ENCODE measurements at places on chromosomes 6 and 20.

- DNase-seq: no peak
Observed at GRCh38 chr6:80142586-80142985, 36.1 kb downstream of the BCKDHB start.

DNA sequence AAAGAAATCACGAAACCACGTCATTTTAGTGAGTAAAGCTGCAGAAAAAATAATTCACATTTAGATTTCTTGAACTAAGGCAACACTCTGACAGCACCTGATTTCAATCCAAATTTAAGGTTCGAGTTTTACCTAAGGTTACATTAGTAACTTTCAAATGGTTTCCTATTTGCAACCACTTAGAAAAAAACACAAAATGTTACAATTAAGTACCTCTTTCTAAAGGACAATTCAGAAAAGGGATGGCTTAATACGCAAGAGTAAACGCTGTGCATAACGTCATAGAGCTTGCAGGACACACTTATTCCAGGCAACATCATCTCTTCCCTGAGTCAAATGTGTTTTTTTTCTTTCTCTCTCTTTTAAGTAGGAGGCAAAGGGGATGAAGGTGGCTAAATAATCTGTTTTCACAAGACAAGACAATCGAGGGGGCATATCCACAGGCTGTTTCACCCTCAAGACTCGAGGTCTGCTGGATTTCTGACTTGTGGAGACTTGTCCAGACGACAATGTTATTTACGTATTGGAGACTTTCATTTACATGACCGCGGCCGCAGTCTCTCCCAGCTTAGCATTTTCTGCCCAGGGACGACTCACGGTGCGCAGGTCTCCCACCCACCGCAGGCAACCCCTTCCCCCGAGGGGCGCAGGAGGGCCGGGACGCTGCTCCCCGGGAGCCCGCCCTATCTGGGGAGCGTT is 86.0 kb downstream of the SESN1 start:
- DNase-seq: no peak

- DNase-seq: peak; percentile 25
Observed at GRCh38 chr20:20743511-20744169, 31.2 kb upstream of the RALGAPA2 start.

DNA sequence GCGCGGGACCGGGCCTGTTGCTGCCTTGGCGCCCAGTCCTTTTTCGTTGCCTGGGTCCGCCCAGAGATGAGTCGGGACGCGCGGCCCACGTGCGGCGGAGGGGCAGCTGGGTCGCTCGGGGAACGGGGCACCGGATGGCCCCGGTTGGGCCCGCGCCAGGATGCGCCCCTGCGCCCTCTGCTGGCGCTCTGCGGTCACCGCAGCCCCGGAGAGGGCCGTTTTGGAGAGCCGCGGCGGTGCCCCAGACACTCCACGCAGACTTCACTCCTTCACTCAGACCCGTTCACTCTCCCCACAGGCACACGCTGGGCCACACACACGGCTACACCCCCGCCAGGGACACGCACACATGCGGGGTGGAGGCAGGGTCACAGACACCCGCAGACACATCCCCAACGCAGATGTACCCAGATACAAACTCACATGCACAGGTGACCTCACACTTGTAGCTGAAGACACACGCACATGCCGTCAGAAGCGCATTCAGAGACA is 38.8 kb downstream of the SRC start:
- DNase-seq: no peak

- peak; percentile 45 for DNase-seq
Observed at GRCh38 chr20:59948828-59949720, 8.9 kb downstream of the FAM217B start.

DNA sequence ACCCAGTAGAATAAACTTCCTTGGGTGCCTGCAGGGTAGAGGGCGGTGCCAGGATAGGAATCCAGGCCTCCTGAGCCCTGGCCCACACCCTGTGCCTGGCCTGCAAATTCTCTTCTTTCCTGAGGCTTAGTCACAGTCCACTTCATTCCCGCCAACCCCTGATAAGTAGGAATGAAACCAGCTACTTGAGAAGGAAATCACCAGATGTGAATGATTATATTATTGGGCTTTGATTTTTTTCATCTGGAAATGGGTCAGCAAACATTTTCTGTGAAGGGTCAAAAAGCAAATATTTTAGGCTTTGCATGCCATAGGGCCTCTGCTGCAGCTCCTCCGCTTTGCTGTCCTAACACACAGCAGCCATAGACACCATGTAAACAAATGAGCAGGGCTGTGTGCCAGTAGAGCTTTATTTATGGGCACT is 50.2 kb downstream of the STK35 start:
- DNase-seq: no peak

DNA sequence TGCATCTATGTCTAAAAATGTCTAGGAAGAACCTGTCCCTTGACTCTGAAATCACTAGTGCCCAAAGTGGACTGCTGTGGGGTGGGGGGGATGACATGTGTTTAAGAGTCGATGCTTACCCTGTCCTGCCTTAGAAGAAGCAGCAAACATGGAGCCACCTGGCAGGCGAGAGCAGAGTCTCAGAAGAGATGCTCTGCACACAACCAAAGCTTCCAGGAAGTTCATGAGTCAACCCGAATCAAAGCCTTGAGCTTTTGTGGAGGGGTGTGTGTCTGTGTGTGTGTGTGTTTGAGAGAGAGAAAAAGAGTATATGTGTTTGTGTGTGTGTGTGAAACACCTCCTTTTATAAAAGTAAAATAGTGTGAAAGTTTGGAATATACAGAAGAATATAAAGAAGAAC is 269.9 kb downstream of the ALDH8A1 start:
- DNase-seq: no peak

DNA sequence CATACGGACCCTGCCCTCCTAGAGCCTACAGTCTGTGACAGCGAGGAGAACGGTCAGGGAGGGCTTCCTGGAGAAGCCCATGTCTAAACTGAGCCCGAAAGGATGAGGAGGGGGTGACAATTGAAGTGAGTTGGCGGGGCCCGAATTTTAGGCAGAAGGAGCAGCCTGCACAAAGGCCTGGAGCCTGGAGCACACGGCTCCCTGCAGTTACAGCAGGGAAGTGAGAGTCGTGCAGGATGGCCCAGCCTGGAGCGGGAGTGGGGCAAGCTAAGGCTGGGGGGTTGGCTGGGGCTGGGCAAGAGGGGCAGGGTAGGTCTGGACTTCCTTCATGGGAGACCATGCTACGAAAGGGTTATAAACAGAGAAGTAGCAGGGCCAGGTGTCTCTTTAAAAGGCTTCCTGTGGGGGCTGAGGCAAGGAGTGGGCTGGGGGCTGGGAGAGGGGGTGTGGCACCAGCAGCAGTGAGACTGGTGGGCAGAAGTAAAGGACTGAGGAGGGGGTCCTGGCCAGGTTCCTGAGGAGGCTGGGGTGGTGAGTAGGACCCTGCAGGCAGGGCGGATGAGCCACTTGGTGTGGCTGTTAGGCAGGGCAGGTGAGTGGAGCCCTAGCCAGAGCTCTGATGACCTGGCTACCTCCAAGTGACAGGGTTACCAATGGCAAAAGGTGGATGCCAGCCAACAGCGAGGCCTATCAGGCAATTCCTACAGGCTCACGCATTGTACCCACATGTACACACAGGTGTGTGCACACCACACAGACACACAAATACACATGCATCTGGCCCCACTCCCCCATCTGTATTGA is 119.2 kb downstream of the MRPL14 start:
- no peak for DNase-seq

- DNase-seq: no peak
Observed at GRCh38 chr20:44067650-44068081, 119.3 kb downstream of the JPH2 start.

DNA sequence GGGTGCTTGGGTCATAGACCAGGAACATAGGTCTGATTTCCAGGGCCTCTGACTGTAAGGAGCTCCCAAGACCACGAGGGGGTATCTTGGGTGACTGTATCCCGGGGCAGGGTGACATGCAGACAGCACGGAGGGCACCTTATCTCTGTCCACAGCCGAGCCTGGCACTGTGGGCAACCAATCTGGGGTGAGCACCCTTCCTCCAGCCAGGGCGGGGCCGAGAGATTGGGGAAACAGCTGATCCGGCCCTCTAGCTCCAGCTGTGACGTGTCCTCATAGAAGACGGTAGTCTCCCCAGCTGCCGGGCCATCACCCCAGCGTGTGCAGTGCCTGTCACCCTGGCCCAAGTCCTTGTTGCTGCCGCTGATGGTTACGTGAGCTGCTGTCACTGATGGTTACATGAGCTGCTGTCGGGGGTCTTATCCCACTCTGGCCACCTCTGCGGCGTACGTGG is 139.6 kb upstream of the RNF24 start:
- no peak for DNase-seq

GRCh38 chr6:45658958-45659357 is 281.2 kb upstream of the SUPT3H start:
- no peak for DNase-seq

DNA sequence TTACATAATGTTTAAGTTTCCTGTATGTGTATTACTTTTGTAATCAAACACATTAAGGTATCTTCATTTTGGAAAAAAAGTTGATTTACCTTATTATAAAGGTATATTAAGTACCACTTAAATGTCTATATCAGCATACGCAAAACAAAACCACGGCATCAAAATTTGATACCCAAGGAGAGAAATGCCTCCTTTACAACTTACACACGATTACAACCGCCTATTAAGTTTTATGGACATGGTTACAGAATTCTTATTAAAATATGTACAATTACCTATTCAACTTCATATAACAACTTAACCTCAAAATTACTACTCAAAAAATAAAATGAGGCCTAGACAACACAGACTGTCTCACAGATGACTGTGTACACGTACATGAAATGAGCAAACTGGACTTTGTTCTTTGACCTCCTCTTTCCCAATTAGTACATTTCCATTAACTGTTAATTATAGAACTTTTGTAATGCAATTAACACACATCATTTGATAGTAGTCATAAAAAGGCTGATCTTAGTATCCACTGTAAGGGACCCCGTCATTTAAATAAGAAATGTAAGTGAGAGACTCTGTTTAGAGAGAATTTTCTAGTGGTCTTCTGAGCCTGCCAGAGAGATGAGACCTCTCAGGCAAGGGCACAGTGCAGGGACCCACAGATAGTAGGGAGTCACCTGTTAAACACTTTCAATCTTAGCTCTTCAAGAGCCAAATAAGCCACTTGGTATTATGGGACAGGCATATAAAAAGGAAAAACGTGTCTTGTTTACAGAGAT is 2.5 kb downstream of the DIDO1 start:
- DNase-seq: no peak

- no peak for DNase-seq
Observed at GRCh38 chr6:56798163-56798562, 155.5 kb upstream of the DST start.

GRCh38 chr6:74826263-74826662 is 379.6 kb downstream of the COL12A1 start:
- DNase-seq: no peak

DNA sequence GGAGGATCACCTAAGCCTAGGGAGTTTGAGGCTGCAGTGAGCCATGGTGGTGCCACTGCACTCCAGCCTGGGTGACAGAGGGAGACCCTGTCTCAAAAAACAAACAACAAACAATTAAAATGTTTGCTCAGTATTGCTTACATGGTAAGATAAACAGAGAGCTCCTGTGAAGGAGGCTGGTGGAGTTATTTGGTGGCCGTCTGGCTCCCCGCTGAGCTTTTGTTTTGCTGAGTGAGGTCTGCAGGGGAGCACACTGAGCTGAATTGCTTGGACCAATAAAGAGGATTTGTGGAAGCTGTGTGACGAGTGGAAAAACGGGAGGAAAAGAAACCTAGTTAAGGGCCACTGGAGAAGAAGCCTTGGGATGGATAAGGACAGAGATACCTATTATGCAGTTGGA is 41.1 kb upstream of the BMP6 start:
- DNase-seq: no peak

DNA sequence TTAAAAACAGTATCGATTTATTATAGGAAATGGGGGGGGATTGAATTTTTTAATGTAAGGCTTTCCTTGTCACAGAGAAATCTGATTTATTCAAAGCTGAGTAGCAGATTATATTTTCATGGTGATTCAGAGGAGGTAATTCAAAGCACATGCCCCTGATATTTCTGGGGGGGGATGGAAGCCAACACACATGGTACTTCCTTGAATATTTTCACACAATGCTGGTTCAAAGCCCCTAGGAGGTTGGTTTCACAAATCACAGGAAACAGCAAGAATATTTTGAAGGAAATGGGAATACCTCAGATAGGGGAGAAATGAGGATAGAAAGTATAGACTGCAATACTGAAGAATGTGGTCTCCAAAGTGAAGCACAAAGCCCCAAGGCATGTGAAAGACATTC is 98.8 kb downstream of the RTN4IP1 start:
- no peak for DNase-seq

- DNase-seq: no peak
Observed at GRCh38 chr6:73169633-73170032, 55.7 kb downstream of the KHDC1L start.

DNA sequence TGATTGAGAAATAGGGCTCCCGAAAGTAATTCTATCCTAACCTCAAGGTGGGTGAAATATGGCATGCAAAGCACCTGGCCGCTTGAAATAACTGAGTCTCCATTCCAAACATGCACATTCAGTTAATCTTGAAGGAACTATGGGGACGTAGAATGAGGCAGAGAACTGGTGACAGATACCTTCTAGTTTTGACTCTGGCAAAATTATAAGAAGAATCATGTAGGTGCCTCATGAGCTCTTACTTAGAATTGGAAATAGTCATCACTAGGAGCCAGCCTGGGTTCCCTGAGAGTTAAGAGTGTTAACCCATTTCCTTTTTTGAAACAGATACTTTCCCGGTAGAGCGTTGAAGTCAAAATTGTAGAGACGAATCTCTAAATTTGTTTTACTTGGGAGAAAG is 49.3 kb downstream of the RPF2 start:
- DNase-seq: no peak

DNA sequence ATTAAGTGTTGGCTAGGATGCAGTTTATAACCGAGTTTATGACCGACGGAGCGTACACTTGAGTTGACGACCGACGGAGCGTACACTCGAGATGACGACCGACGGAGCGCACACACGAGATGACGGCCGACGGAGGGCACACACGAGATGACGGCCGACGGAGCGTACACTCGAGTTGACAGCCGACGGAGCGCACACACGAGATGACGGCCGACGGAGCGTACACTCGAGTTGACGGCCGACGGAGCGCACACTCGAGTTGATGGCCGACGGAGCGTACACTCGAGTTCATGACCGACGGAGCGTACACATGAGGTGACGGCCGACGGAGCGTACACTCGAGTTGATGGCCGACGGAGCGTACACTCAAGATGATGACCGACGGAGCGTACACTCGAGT is 119.8 kb downstream of the HUS1B start:
- DNase-seq: no peak

- DNase-seq: no peak
Observed at GRCh38 chr6:145309842-145310535, 425.3 kb downstream of the EPM2A start.

- no peak for DNase-seq
Observed at GRCh38 chr6:100304575-100304974, 160.1 kb downstream of the SIM1 start.

- DNase-seq: no peak
Observed at GRCh38 chr6:162971356-162971755, 243.6 kb downstream of the PACRG start.

GRCh38 chr6:135939208-135939591 is 87.7 kb downstream of the PDE7B start:
- no peak for DNase-seq

Data from left renal pelvis (tissue), 4 donors.